Endodermal cell (in vitro differentiated cells): ENCODE measurements at places on chromosomes 2 and 18. TPM values are rescaled to one million over a fixed set of nuclear protein-coding genes. Genes with fewer than 3 reads are reported as not detected.

DNA sequence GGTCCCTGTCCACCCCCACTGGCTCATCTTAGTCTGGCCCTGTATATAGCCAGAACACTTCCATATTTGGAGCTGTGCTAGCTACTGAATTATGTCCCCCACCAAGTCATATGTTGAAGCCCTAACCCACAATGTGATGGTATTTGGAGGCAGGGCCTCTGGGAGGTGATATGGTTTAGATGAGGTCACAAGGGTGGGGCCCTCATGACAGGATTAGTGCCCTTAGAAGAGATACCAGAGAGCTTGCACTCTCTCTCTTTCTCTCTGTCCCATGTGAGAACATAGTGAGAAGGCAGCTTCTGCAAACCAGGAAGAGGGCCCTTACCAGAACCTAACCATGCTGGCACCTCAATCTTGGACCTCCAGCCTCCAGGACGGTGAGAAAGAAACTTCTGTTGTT lies 31.2 kb downstream of the ALPK2 start:
- peak overlapping the region; percentile 36 for H3K4me3 ChIP-seq
- no peaks in the 10 kb centered on the region for H3K4me1 ChIP-seq
- peak; percentile 19 for DNase-seq
- no peaks in the 10 kb centered on the region for H3K27me3 ChIP-seq
- no peak overlapping the region for H3K27ac ChIP-seq

GRCh38 chr2:205763708-205764211 lies 81.5 kb downstream of the NRP2 start:
- DNase-seq = peak; percentile 97
- H3K36me3 ChIP-seq = peaks cover 67% of the 10 kb centered on the region
- peak overlapping the region; percentile 48 for H3K27ac ChIP-seq
- peaks cover 5% of the 10 kb centered on the region for H3K4me1 ChIP-seq
- H3K4me3 ChIP-seq = no peak overlapping the region
- H3K27me3 ChIP-seq = no peaks in the 10 kb centered on the region

- no peaks in the 10 kb centered on the region for H3K27me3 ChIP-seq
- no peaks in the 10 kb centered on the region for H3K4me1 ChIP-seq
- no peak for DNase-seq
Observed at GRCh38 chr2:37774976-37775907, 103.8 kb upstream of the CDC42EP3 start.

Gene ADCY3
- total RNA-seq = 22.1 and 29.8 TPM in 2 replicates

Gene FSHR
- total RNA-seq = 2.2 to 6.5 TPM (median 6.1 TPM) in 3 replicates

DNA sequence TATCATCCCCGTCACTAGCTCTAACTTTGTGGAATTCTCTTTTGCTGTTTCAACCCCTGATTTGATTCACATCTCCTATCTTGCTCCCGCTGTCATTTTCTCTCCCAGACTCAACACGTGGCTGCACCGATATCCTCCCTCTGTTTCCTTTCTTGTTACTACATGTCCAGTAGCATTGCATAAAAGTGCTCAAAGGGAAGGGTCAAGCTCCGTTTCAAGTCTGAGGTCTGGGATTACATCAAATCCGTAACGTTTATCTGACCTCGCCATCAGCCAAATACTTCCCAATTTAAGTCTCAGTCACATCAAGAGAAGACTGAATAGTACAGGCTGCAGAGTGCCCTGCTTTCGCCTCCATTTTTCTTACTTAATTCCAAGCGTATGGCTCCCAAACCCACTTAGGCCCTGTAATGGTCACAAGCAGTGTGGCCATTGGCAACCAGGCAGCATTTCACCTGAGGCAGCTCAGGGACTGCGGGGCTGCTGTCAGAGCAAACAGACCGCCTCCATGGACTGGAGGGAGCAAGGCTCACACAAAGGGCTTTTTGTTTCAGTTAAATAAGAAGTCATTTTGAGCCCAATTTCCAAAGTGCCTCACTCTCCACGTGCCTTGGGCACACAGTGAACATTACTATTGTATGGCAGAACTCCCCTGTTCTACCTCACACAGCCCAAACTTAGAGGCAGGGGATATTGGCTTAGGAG lies 217.8 kb downstream of the BCL11A start:
- H3K4me1 ChIP-seq = no peaks in the 10 kb centered on the region
- H3K27me3 ChIP-seq = peaks cover 12% of the 10 kb centered on the region
- no peak overlapping the region for H3K27ac ChIP-seq

- H3K27ac ChIP-seq = peak overlapping the region; percentile 26
- H3K4me1 ChIP-seq = peaks cover 30% of the 10 kb centered on the region
- H3K27me3 ChIP-seq = no peaks in the 10 kb centered on the region
Observed at GRCh38 chr2:236745420-236746210, 176.0 kb downstream of the ACKR3 start.

- H3K4me3 ChIP-seq = no peak overlapping the region
- H3K36me3 ChIP-seq = no peaks in the 10 kb centered on the region
- H3K4me1 ChIP-seq = no peaks in the 10 kb centered on the region
- no peak overlapping the region for H3K27ac ChIP-seq
- DNase-seq = no peak
- H3K27me3 ChIP-seq = no peaks in the 10 kb centered on the region
Observed at GRCh38 chr2:30306522-30306921, 75.2 kb downstream of the LBH start.

- H3K4me1 ChIP-seq = peaks cover 9% of the 10 kb centered on the region
- H3K27me3 ChIP-seq = no peaks in the 10 kb centered on the region
- H3K27ac ChIP-seq = no peak overlapping the region
- DNase-seq = no peak
- H3K4me3 ChIP-seq = no peak overlapping the region
- no peaks in the 10 kb centered on the region for H3K36me3 ChIP-seq
Observed at GRCh38 chr2:115771516-115771915, 1329.1 kb downstream of the DPP10 start.

- DNase-seq = no peak
- no peaks in the 10 kb centered on the region for H3K27me3 ChIP-seq
- H3K4me3 ChIP-seq = no peak overlapping the region
- no peak overlapping the region for H3K27ac ChIP-seq
Observed at GRCh38 chr2:20745924-20746555, 76.9 kb downstream of the LDAH start.

GRCh38 chr18:55763805-55764204 lies 175.8 kb upstream of the TCF4 start:
- no peak overlapping the region for H3K4me3 ChIP-seq
- no peaks in the 10 kb centered on the region for H3K36me3 ChIP-seq
- no peak overlapping the region for H3K27ac ChIP-seq
- H3K4me1 ChIP-seq = peaks cover 10% of the 10 kb centered on the region

- no peaks in the 10 kb centered on the region for H3K27me3 ChIP-seq
- no peaks in the 10 kb centered on the region for H3K36me3 ChIP-seq
- H3K4me1 ChIP-seq = peaks cover 4% of the 10 kb centered on the region
- no peak for DNase-seq
- peak overlapping the region; percentile 79 for H3K27ac ChIP-seq
- H3K4me3 ChIP-seq = no peak overlapping the region
Observed at GRCh38 chr2:235611756-235612155, 117.9 kb downstream of the AGAP1 start.

- no peak for DNase-seq
- H3K4me3 ChIP-seq = no peak overlapping the region
- H3K27me3 ChIP-seq = no peaks in the 10 kb centered on the region
- no peaks in the 10 kb centered on the region for H3K36me3 ChIP-seq
- no peaks in the 10 kb centered on the region for H3K4me1 ChIP-seq
Observed at GRCh38 chr2:40440835-40441234, 11.1 kb downstream of the SLC8A1 start.
